ENCODE measurements at places on chromosomes 12 and 14. TPM values are rescaled to one million over a fixed set of nuclear protein-coding genes. Genes with fewer than 3 reads are reported as not detected.
A peak's percentile ranks its signal among the peaks of the same experiment; 100 is the strongest.

- DNase-seq = no peak
Measured at GRCh38 chr14:105479431-105480158, 5.0 kb downstream of the CRIP2 start.

DNA sequence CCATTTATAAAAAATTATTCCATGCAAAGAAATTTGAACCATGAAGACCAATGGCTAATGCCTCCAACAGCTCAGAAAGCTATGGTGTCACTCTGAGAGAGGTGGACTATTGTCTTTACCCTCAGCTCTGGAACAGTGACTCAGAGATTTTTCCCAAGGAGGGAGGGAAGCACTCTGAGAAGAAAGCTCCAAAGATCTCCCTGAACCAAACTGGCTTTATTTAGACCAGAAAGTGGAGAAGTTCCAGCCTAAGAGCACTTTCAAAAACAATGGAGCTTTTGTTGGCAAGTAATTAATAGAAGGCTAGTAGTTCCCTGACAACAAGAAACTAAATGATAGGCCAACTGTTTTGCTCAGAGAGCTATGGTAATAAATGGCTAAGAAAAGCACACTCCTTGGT is 599.9 kb upstream of the MDGA2 start:
- no peak for DNase-seq

DNA sequence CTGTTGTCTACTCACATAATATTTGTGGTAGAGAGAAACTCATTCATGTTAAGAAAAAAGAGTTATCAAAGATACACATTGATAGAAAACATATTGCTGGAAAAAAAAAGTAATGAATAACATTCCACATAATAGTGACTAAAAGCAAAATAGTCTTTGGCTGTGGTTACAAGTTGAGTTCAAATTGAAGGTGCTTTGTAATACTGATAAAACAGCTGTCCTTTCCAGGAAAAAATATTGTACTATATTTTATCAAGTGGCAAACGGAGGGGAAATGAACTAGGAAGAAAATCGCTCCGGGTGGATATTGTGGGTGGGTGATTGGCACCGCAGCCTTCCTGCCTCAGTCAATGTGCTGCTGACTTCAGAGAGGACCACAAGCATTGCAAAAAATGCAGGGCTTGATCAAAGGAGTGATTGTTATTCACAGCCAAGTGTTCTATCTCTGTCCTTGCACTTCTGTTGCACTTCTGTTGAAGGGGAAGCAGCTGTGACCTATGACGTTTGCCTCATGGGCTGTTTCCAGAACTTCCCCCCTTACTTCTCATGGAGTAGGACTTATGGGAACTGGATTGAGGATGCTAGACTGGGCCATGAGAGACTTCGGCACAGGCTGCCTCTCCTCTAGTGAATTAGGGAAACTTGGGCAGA is 114.4 kb downstream of the VRK1 start:
- DNase-seq = peak; percentile 24

- DNase-seq = no peak
Measured at GRCh38 chr14:94646066-94646465, 33.9 kb downstream of the SERPINA3 start.

DNA sequence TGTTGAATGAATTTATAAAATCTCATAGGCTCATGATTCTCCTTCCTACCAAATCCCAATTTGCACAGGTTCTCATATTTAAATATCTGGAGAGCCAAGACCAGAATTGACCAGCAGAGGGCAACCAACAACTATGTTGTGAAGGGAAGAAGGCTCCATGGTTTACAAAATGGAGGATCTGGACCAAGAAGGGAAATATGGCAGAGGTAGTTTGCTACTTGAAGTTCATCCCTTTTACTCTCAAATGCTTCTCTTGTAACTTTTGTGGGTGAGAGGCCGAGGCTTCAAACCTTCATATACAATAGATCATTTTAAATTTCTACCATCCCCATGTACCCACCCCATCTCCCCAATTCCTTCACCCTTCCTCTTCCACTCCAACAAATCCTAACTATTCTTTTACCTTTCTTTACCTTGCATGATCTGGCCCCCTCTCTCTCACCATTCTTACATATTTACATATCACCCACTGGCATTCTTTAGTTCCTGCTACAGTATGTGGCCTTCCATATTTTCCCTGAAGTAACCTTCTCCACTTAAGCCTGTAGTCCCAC is 3.8 kb upstream of the SMARCC2 start:
- DNase-seq = peak; percentile 81

DNA sequence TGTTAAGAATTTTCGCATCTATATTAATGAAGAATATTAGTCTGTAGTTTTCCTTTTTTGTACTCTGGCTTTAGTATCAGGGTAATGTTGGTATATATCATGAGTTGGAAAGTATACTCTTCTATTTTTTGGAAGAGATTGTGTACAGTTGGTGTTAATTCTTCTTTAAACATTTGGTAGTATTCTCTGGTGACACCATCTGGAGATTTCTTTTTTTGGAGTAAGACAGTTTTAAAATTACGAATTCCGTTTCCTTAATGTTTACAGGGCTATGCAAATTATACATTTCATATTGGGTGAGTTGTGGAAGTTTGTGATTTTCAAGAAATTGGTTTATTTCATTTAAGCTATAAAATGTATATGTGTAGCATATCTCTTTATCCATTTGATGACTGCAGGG is 183.8 kb upstream of the NOS1 start:
- no peak for DNase-seq

DNA sequence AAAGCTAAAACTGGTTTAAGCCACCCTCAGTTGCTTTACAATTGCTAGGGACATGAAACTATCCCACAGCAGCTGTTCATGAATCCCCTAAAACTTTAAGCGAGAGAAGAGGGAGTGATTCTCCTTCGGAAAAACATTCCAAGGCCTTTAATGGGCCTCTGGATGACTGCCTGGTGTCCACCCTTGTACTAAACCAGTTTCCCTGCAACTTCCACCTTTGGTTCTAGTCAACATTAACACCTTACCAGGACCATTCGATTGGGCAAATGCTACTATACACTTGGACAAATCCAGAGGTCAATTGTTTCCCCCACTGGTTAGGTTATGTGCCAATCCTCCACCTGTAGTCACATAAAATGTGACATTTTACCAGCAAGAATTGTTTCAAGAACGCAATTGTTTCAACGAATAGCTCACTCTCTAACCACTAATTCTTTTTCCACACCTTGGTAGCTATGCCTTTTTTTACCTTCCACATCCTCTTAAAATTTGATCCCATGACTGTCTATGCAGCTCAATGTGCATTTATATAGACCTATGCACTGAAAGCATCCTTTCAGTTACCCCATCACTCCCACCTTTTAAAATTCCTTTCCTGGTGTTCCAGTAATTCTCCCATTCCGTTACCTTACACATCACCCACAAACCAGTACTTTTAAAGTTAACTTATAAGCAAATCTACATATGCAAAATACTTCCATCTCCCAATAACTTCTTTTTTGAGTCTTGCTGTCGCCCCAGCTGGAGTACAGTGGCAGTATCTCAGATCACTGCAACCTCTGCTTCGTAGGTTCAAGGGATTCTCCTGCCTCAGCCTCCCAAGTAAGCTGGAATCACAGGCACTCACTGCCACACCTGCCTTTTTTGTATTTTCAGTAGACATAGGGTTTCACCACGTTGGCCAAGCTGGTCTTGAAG is 3.6 kb downstream of the UBC start:
- no peak for DNase-seq

- no peak for DNase-seq
Measured at GRCh38 chr14:54116198-54116885, 159.7 kb upstream of the BMP4 start.

DNA sequence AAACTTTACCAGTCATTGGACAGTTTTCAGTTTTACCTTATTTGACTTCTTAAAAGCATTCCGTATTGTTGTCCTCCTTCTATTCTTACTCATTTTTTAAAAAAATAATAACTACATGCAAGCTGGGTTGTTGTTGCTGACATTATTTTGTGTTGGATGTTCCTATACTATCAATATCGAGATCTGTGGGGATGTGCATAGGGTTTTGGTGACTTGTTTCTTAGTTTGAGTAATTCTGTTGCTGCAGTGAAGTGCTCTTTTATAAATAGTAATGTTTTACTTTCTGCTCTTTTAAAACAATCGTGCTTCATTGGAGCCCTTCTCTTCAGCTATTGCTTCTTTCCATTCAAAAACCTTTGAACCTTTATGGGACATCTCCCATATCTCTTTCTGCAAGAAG is 79.4 kb downstream of the METTL25 start:
- no peak for DNase-seq

DNA sequence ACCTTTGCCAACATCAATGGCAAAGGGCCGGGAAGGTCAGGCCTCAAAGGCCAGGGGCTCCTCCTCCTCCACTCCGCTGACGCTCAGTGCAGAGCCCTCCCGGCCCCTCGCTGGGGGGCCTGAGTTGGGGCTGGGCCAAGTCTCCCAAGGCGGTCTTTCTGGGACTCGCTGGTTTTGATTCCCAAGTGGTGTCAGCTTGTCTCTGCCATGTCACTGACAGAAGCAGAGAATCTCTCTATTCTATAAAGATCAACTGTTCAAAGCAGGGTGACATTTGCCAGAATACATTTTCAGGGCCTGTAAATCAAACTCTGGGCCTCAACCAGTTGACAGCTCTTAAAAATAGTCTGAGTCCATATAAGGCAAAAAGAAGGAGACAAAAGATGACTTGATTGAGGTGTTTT is 75.9 kb downstream of the CCDC88C start:
- DNase-seq = no peak

DNA sequence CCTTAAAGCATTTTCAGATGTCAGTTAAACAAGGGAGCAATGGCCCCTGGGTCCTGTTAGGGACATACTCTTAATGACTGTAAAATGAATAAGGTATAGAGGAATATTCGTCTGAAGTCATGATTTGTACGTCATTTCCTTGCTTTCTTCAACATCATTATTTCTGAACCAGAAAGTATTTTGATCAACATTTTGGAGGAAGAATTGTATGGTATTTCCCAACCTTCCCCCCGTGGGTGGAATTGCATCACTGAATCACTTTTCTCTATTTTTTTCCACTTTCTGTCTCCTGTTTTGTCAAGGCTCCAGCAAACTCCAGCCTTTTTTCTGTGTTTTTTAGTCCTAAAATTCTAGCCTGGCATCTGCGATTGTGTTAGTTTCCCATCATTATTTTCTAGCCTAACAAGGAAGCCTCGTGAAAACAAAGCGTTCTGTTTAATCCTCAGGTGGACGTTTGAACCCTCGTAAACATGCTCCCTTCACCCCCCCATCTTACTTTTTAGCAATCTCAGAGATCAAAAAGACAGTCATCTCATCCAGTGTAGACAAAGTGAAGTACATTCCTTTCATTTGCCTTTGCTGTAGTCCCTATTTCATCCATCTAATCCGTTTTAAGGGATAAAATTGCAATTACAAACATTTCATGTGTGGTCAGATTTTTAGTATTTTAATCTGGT is 62.3 kb downstream of the ETV6 start:
- DNase-seq = no peak

GRCh38 chr14:103562179-103562428 is 353 bp downstream of the BAG5 start:
- DNase-seq = no peak

GRCh38 chr12:7362734-7363133 is 58.9 kb downstream of the ACSM4 start:
- DNase-seq = no peak

- no peak for DNase-seq
Measured at GRCh38 chr12:122117979-122118378, 39.4 kb downstream of the MLXIP start.

DNA sequence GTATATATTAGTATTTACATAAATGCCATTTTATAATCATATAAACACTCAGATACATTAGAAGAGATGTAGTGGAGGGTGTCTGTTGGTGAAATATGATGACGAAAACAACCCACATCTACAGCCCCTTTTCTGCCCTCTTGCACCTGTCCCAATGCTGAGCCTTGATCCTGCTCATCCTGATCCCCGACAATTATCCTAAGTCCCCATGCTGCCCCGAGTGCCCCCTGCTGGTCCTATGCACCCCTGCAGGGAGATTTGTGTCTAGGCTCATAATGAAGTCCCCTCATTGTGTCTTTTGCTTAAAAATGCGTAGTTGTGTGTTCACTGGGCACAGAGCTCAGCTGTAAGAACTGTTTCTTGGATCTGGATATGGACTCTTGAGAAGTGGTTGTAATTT is 554.5 kb downstream of the TMEM121 start:
- no peak for DNase-seq

- DNase-seq = no peak
Measured at GRCh38 chr12:47715877-47716548, 9.3 kb downstream of the ENDOU start.

GRCh38 chr14:81281332-81281731 is 60.6 kb upstream of the GTF2A1 start:
- no peak for DNase-seq

- peak; percentile 10 for DNase-seq
Measured at GRCh38 chr12:70645494-70646317, 8.5 kb upstream of the PTPRB start.

GRCh38 chr12:77116277-77116676 is 50.9 kb upstream of the E2F7 start:
- DNase-seq = no peak

DNA sequence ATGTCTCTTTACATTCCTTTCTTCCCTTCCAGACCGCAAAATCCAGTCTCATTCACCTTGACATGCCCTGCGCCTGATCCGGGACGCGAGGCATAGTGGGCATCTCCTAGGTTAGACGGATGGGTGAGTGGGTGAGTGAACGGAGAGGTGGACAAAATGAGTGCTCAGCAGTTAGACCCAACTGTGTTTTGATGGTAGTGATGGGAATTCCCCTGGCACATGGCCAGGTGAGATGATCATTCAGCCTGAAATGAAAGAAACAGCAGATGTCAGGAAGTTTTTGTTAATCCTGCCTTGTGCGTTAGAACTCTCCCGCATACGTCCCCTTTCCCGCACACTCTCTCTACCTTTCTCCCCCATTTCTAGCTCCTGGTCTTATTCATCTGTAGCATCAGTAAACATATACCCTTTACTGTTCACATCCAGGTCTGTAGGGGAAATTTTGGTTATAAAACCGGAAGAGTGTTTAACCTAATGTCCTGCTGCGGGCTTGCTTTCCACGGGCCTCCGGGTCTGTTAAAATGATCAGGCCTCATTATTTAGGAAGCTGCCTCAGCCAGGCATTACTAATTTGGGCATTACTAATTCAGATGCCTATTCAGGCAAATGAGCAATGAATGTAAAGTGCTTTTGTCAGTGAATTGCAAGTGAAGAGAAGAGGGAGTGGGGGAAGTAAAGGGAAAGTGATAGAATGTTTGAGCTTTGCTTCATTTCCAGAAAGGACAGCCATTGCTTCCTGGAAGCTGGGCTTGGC is 172.8 kb downstream of the ETV6 start:
- DNase-seq = peak; percentile 83

DNA sequence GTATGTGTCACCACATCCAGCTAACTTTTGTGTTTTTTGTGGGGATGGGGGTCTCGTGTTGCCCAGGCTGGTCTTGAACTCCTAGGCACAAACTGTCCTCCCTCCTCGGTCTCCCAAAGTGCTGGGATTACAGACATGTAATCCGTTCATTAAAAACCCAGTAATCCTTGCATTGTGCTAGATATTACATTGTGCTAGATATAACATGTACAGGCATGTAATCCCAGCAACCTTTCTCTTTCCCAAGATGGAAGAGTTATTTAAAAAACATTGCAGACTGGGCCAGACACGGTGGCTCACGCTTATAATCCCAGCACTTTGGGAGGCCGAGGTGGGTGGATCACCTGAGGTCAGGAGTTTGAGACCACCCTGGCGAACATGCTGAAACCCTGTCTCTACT is 19.7 kb downstream of the ELK3 start:
- DNase-seq = no peak

- no peak for DNase-seq
Measured at GRCh38 chr14:26595926-26596542, 1.8 kb downstream of the NOVA1 start.

The LYZ gene
- not detected for total RNA-seq

The NINJ2 gene
- total RNA-seq = 7.5 TPM

The CLEC4C gene
- total RNA-seq = not detected

The CMTM5 gene
- total RNA-seq = not detected

The KLRD1 gene
- 0.26 TPM for total RNA-seq

The PAH gene
- not detected for total RNA-seq

Data from activated CD4-positive, alpha-beta memory T cell treated with anti-CD3 and anti-CD28 coated beads for 36 hours (primary cell).